ENCODE measurements at places on chromosomes 7 and 10.

- DNase-seq = no peak
These were observed 418.9 kb upstream of the POM121L12 start for GRCh38 chr7:52616552-52616951.

GRCh38 chr10:122852261-122852660 is 6.6 kb upstream of the CUZD1 start:
- no peak for DNase-seq

GRCh38 chr7:138945821-138946220 is 35.4 kb downstream of the KIAA1549 start:
- no peak for DNase-seq

- DNase-seq = peak; percentile 54
These were observed 13.6 kb downstream of the PON2 start for GRCh38 chr7:95421000-95421846.

- no peak for DNase-seq
These were observed 76.7 kb downstream of the SHH start for GRCh38 chr7:155735442-155736115.

GRCh38 chr7:157744786-157745601 is 408.2 kb downstream of the DNAJB6 start:
- no peak for DNase-seq

DNA sequence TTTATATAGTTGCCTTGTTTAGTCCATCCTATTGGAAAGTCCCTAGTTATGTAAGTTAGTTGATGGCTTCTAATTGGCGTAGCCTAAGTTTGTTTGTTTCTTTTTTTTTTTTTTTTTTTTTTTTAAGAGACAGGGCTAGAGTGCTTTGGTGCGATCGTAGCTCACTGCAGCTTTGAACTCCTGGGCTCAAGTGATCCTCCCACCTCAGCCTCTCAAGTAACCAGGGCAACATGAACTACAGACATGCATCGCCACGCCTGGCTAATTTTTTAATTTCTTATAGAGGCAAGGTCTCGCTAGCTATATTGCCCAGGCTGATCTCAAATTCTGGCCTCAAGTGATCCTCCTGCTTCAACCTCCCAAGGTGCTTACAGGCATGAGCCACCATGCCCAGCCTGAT is 7.1 kb downstream of the CSGALNACT2 start:
- no peak for DNase-seq

GRCh38 chr7:28107960-28108359 is 72.6 kb downstream of the JAZF1 start:
- DNase-seq = peak; percentile 68

DNA sequence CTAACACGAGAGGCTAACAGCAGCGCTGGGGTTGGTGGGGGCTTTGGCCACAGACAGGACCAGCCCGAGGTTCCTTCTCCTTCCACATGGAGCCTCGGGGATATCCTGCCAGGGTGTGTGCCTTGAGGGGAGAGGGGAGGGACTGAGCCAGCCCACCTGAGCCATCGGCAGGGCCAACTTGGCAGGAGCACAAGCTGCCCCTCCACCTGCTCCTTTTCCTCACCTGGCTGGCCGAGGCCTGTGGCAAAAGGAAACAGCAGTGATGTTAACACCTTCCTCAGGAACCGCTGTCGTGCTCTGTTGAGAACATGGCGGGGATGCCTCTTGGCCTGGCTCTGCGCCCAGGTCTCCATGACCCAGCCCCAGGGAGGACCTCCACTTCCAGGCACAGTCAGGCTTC is 255.1 kb upstream of the PPP2R2D start:
- no peak for DNase-seq

- peak; percentile 13 for DNase-seq
These were observed 46.3 kb upstream of the HYAL4 start for GRCh38 chr7:123798532-123799188.

- no peak for DNase-seq
These were observed 85.7 kb upstream of the GLCCI1 start for GRCh38 chr7:7882888-7883287.

DNA sequence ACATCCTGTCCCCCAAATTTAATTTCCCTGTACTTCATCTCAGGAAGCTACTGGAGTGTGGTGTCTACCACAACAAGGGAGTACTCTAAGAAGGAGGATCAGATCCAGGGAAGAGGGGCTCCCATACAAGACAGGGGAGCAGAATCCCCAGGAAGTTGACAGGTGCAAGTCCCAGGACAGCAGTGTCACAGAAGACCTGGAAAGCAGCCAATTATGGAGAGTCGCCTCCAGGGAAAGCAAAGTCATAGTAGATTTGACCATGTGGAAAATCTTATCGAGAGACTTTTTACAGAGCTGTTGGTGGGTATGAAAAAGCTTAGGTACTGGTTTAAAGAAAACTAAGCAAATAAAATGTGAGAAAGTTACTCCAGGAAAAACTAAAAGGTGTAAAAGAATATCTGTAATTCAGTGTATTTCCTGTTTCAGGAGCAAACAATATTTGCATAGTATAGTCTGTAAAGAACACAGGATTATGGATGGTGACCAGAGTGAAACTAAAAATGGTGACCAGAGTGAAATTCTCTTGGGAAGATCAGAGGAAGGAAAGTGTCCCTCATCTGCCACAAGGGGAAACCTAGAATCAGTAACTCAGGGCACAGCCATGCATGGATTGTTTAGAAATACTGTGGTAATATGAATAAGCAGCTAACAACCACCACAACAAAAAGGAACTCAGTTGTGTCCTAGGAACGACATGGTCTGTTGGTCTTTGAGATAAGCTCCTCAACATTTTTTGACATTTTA is 44.5 kb downstream of the LANCL2 start:
- peak; percentile 57 for DNase-seq

- DNase-seq = no peak
These were observed 66.8 kb upstream of the TARP start for GRCh38 chr7:38339953-38340819.

DNA sequence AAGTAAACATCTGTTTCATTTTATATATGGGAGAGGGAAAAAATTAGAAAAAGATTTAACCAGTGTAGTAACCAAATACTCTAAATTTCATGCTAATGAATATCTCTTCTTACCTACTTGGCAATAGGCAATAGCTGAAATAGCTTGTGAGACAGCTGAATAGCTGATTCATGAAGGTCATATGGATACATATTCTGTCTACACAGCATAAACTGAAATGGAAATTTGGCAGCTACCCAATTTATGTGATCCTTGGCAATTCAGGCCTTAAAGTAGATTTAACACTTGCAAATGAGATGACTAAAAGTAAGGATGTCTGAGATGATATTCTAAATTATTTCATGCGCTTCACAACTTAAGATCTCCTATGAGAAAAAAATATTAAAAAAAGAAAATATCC is 261.2 kb upstream of the SEMA3A start:
- DNase-seq = peak; percentile 11

- no peak for DNase-seq
These were observed 183.7 kb upstream of the FEZF1 start for GRCh38 chr7:122488241-122488640.

DNA sequence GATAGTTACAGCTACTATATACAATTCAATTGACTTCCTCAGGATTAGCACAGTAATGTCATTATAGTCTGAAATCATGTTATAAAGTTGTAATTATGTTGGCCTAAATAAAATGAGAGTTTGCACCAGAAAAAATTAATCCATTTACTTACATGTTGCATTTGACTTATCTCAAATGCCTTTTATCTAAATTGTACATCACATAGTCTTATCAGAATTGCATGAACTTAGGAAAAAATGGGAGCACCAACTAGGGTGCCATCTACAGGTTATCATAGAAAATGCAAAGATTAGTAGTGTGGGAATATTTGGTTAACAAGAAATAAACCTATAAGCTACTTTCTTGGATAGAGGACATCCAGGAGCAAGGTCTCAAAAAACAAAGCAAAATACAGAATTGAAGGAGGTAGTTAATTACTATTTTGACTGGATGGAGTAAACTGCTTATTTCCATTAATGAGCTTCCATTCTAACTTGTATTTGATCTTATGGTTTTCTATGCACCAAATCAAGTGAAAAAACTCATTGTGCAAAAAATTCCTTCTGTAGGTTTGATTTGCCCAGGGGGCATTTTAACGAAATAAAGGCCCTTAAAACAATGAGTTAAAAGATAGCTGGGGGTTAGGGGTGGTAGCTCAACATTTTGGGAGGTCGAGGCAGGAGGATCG is 60.0 kb upstream of the ORC5 start:
- DNase-seq = peak; percentile 34

- no peak for DNase-seq
These were observed 20.1 kb downstream of the ZFAND4 start for GRCh38 chr10:45652511-45652910.

DNA sequence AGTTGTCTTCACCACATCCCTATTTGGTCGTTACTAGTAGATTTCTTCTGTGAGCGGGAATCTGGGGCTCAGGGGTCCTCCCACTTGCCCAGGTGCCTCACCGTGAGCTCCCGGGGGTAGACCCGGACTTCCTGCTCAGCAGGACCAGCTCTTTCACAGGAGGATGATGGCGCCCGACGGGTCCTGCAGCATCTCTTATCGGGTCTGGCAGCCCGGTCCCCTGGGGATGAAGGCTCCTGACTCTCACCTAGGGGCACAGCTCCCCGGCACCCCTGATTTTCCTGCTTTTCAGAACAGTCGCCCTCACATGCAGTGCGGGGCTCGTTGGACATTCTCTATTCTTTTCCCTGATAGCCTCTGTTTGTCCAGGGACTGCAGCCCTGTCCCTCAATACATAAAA is 33.0 kb upstream of the SHH start:
- no peak for DNase-seq

DNA sequence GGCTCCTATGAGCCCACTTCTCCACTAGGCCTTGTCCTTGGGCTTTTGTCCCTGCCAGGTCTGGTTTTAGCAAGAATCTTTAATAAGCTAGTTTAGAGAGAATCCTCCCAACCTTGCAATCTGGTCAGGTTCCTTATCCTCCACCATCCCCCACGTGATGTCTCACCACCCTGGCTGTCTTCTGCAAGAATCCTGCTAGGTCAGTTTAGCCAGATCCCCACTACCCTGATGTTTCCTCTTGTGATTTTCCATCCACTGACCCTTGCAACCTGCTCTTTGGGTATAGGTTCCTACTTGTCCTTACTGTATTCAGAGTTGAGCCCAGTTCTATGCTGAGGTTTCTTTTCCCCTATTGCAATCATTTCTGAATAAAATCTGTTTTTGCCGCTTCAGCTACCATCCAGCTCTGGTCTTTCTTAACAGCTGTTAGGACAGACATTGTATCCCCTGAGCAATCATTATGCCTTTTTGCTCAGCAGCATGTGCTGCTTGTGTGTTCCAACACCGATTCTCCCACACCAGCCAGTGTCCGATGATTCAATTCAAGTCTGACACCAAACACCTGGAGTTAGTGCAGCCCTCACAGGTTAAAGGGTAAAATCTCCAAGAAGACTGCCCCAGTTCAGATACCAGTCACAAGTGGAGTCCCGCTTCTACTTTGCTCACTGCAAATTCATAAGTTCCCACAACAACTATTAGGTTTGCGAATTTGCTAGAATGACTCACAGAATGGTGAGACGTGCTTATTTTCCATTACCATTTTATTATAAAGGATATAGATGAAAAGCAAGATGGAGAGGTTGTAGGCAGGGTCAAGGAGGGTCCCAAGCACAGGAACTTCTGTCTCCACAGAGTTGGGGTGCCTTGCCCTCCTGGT is 62.2 kb upstream of the ADCY1 start:
- no peak for DNase-seq

DNA sequence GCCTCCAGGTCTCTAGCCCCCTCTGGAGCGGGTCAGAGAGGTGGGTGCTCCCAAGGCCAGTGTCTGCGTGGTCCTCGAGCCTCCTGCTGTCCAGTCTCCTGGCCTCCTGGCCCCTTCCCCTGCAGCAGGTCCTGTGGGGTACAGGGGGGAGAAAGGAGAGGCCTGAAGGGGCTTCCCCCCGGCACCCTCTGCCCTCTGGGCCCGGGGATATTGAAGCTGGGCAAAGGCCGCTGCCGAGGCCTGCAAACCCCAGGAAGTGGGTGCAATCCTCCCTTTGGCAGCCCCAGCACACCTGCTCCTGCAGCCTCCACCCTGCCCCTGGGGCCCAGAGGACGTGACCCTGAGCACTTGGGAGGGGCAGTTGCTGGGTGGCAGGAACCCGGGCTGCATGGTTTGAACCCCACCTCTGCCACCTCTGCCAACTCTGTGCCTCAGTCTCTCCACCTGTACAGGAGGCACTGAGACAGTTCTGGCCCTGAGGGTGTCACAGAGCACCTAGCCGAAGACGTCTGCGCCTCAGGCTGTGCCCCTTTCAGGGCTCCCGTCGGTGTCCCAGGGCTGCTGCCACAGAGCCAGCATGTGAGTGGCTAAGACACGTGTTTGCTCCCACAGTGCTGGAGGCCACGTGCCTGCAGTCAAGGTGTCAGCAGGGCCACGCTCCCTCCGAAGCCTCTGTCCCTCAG is 59.1 kb upstream of the INPP5A start:
- DNase-seq = no peak

DNA sequence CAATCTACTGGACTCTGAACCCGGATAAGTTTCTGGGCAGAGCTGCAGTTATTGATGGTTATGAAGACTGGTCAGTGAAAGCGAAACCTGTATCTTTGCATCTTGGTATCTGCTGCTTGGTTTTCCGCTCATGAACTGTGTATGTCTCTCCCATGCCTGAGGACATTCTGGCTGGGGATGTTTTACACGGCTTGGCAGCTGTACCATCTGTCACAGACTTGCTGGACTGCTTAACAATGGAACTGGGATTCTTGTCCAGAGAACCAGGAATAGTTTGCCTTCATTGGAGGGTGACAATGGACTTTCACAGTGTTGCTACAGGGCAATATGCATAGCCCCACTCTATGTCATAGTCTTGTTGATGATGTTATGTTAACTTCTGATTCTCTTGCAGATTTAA is 119.9 kb upstream of the TMEM106B start:
- no peak for DNase-seq

DNA sequence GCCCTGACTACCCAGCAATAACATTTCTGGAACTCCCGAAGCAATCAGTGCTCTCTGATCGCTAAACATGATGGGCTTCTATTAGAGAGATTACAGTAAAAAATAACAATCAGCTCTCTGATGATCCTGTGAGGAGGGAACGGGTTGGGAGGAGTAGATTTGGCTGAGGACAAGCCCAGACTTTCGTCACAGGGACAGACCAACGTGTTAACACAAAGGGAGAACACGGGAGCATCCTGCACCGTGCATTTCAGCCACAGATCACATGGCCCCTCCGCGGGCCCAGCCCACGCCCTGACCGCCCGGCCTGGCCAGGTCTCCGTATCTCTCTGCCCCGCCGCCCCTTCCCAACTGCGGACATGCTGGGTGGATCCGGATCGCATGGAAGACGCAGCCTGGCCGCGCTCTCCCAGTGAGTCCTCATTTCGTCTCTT is 95.0 kb upstream of the AGBL3 start:
- peak; percentile 98 for DNase-seq

- peak; percentile 65 for DNase-seq
These were observed 23.4 kb downstream of the OR9A2 start for GRCh38 chr7:143003393-143004051.

GRCh38 chr7:92598310-92598981 is 8.3 kb upstream of the FAM133B start:
- no peak for DNase-seq
